ENCODE measurements at places on chromosomes 13 and 19. TPM values are rescaled to one million over a fixed set of nuclear protein-coding genes. Genes with fewer than 3 reads are reported as not detected.

PBX4 gene
- total RNA-seq, result 22.6 TPM

HSPH1 gene
- total RNA-seq, result 125 TPM

TRIM13 gene
- total RNA-seq, result 18.3 TPM

CAMSAP3 gene
- 0.45 TPM for total RNA-seq

TNFSF9 gene
- 0.38 TPM for total RNA-seq

ZNF773 gene
- 9.9 TPM for total RNA-seq

CD79A gene
- 27.9 TPM for total RNA-seq

IL17D gene
- total RNA-seq, result 0.19 TPM

PIN1 gene
- 51.5 TPM for total RNA-seq

LYPD4 gene
- total RNA-seq, result not detected

PRR12 gene
- 60.0 TPM for total RNA-seq

CCDC169 gene
- total RNA-seq, result 0.42 TPM

CABP5 gene
- not detected for total RNA-seq

CELF5 gene
- total RNA-seq, result 0.16 TPM

C3 gene
- 1.8 TPM for total RNA-seq

PSG1 gene
- total RNA-seq, result not detected

C13orf42 gene
- not detected for total RNA-seq

IGFL1 gene
- total RNA-seq, result not detected

SLC35E1 gene
- 58.9 TPM for total RNA-seq

NLRP12 gene
- total RNA-seq, result 16.1 TPM

BAX gene
- total RNA-seq, result 122 TPM

CYP2A6 gene
- total RNA-seq, result not detected

CLDN10 gene
- not detected for total RNA-seq

PSENEN gene
- total RNA-seq, result 20.4 TPM

IL11 gene
- total RNA-seq, result 0.25 TPM

PCDH20 gene
- not detected for total RNA-seq

ZNF649 gene
- total RNA-seq, result 31.9 TPM

DUXA gene
- total RNA-seq, result not detected

FGF14 gene
- not detected for total RNA-seq

COL5A3 gene
- total RNA-seq, result 1.9 TPM

RNF225 gene
- not detected for total RNA-seq

OR10H1 gene
- 0.22 TPM for total RNA-seq

CPAMD8 gene
- 6.6 TPM for total RNA-seq

All from naive thymus-derived CD4-positive, alpha-beta T cell (primary cell).